ENCODE measurements at places on chromosomes 3 and 15.

- H3K27ac ChIP-seq, result peak overlapping the region; percentile 42
- H3K4me1 ChIP-seq, result peaks cover 13% of the 10 kb centered on the region
- no peaks in the 10 kb centered on the region for H3K36me3 ChIP-seq
- no peak overlapping the region for H3K4me3 ChIP-seq
- DNase-seq, result no peak
- H3K27me3 ChIP-seq, result no peaks in the 10 kb centered on the region
Observed at GRCh38 chr15:68300115-68300940, 22.8 kb downstream of the FEM1B start.

DNA sequence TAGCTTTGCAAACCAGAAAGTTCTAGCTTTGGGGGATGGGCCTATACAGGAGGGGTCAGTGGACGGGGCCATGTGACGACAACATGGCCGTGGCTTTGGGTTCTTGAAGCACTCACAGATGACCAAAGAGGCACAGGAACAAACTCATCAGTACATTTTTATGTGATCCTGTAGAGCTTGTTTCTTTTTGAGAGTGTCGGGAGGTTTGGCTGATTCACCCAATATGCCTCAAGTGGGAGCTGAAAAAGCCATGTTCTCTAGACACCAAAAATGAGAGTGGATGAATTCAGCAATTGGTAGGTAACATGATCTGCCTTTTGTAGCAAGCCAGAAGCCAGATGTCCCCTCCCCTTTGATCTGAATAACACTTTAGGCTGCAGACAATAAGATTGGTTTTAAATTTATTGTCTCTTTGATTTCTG lies 30.1 kb downstream of the GREM1 start:
- H3K4me1 ChIP-seq, result no peaks in the 10 kb centered on the region
- no peak for DNase-seq
- no peaks in the 10 kb centered on the region for H3K36me3 ChIP-seq
- no peak overlapping the region for H3K27ac ChIP-seq
- no peaks in the 10 kb centered on the region for H3K27me3 ChIP-seq

DNA sequence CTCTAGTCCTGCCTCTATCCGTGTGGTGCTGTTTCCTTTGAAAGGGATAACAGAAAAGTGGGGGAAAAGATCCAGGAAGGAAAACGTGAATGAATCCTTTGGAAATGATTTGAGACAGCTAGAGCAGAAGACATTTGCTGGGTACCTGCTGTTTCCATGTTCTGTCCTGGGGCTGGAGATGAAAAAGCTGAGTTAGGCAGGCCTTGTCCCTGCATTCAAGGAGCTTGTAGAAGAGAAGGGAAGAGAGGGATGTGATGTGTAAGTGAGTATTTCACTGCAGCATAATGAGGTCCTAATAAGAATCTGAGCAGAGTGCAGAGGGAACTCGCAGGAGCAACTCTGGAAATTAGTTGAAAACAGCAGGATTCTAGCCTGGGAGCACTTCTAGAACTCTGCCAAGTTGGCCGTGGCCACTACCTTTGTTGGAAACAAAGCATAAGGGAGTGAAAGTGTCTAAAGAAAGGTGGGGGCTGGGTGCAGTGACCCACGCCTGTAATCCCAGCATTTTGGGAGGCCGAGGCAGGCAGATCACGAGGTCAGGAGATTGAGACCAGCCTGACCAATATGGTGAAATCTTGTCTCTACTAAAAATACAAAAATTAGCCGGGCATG lies 13.8 kb upstream of the SEMA4B start:
- H3K4me3 ChIP-seq, result no peak overlapping the region
- H3K4me1 ChIP-seq, result peaks cover 67% of the 10 kb centered on the region
- DNase-seq, result no peak
- no peaks in the 10 kb centered on the region for H3K36me3 ChIP-seq
- no peaks in the 10 kb centered on the region for H3K27me3 ChIP-seq
- peak overlapping the region; percentile 72 for H3K27ac ChIP-seq

GRCh38 chr3:102084704-102085103 lies 235.4 kb downstream of the NFKBIZ start:
- H3K4me3 ChIP-seq, result no peak overlapping the region
- H3K36me3 ChIP-seq, result no peaks in the 10 kb centered on the region
- peaks cover under 1% of the 10 kb centered on the region for H3K4me1 ChIP-seq
